ENCODE measurements at places on chromosomes 6 and 20.

DNA sequence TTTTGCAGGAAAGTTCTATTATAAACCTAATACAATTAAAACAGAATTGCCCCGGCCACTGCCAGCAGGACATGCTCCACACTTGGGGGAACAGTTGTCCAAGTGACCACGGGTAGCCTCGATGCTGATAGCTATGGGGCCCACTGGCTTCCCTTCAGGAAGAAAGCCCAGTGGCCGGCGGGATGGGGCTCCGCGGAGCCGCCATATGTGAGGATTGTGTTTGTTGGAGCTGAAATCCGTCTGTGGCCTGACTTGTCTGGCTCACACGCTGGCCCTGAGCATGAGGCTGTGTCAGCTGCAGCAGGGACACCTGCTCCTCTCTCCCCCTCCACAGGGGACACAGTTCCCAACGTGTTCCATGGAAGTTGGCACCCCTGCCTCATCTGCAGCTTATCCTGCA, 46.6 kb downstream of the ZNF831 start:
- no peak for DNase-seq

GRCh38 chr6:64227863-64228262, 592.3 kb downstream of the PHF3 start:
- DNase-seq, result no peak

DNA sequence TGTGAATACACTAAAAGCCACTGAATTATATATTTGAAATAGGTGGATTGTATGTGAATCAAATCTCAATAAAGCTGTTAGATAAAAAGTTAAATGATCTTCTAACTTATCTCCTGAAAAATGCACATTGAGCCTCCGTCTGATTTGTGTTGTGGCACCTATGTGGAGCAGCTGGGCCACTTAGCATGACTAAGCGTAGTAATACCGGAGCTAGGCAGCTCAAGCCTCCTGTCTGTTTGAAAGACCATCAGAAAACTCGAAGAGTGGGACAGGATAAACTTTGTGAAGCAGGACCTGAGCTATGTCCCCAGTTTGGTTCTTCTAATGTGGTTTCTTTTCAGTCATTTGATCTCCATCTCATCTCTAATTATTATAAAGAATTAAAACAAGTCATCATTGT, 11.0 kb upstream of the NOL7 start:
- no peak for DNase-seq

GRCh38 chr6:123526128-123526527, 110.6 kb downstream of the TRDN start:
- DNase-seq, result no peak

- no peak for DNase-seq
Observed at GRCh38 chr6:134502614-134503549, 185.0 kb upstream of the SGK1 start.

DNA sequence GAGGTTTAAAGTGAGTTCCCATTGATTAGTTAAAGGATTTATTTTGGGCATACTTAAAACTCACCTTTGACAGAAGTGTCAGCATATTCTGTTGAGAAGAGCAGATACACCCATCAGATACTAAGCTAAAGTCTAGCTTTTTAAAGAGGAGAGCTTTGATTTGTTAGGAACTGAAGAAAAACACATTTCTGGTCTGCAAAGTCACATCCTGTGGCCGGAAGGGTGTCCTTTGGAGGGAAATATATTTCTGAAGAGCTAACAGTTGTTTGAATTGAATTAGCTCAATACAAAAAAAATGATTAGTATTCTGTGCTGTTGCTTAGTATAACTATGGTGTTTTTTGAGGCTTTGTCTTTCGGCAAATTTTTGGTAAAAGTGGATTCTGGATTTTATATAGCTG, 302.7 kb downstream of the RFPL4B start:
- DNase-seq, result no peak

DNA sequence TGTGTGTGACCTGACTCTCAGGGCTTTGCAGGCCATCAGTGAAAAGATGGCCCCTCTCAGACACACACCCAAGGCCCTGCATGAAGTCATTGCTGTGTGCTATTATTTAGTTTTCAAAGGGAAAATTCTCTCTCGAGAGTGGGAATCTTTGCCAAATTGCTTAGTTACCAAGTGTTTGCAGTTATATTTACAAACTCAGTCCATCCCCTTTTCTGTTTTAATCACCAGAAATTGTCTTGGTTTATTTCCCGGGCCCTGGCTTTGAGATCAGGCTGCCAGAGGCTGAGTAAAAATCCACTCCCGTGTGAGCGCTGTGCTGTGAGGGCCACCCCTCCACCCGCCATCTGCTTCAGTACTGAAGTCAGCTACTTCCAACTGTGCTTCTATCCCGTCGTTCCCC, 163.1 kb downstream of the SOD2 start:
- DNase-seq, result no peak

DNA sequence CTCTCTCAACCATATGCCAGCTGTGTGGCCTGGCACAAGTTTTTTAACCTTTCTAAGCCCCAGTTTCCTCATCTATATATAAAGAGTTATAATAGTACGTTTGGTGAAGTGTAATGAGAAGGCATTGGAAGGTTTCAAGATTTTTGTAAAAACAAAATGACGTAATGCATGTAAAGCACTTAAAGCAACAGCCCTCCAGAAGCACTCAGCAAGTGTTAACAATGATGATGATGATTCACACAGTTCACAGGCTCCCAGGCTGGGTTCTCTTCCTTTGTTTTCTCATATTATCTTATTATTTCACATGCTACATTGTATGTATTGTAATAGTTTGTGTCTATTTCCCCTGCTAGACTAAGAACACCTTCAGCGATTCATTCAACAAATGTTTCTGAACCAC, 6.2 kb downstream of the CEP250 start:
- no peak for DNase-seq

- no peak for DNase-seq
Observed at GRCh38 chr20:38842026-38842425, 36.5 kb downstream of the PPP1R16B start.

DNA sequence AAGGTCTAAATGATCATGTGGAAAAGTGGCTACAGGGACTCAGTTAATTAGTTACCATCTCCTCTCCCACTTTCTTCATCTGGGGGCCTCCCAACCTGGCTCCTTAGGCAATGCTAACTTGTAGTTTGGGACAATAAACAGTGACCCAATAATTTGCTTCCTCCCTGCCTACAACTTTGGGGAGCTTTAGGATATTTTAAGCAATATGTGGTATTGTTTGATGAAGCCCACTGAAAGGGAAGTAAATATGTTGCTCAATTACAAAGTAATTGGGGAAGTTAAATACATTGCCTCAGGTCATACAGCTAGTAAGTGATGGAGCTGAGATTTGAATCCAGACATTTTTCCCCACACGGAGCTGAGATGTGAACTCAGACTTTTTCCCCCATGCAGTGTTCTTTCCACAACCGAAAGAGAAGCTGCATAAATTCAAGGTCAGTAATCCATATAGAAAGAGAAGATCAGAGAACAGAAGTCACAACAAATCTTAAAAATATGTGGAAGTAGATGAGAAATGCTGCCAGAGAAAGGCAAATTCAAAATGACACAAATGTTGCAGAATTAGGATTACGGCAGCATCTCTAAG, 26.6 kb downstream of the ZHX3 start:
- DNase-seq, result no peak

DNA sequence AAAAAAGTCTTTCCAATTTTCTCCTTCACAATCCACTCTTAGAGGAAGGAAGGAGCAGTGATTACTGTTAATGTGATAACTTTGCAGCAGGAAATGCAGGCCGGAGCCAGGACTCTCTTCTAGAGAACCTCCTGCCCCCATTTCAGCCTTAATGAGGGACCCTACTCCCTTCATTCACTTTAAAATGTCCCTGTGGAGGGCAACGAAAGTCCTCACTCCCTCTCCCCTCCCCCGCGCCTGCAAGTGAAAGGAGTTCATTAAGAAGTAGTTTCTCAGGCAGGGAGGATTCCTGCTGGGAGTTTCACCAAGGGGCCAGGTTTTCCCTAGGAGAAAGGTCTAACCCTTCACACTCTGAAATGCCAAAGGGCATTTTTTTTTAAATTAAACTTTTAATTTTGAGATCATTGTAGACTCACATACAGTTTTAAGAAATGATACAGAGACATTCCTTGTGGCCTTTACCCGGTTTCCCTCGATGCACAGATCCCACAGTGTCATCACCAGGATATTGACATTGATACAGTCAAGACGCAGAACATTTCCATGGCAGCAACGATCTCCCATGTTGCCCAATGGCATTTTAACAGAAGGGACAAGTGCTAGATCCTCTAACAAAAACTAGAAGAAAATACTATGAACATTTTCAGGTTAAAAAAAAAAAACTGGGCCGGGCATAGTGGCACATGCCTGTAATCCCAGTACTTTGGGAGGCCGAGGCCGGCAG, 6.8 kb upstream of the COMMD7 start:
- DNase-seq, result no peak

DNA sequence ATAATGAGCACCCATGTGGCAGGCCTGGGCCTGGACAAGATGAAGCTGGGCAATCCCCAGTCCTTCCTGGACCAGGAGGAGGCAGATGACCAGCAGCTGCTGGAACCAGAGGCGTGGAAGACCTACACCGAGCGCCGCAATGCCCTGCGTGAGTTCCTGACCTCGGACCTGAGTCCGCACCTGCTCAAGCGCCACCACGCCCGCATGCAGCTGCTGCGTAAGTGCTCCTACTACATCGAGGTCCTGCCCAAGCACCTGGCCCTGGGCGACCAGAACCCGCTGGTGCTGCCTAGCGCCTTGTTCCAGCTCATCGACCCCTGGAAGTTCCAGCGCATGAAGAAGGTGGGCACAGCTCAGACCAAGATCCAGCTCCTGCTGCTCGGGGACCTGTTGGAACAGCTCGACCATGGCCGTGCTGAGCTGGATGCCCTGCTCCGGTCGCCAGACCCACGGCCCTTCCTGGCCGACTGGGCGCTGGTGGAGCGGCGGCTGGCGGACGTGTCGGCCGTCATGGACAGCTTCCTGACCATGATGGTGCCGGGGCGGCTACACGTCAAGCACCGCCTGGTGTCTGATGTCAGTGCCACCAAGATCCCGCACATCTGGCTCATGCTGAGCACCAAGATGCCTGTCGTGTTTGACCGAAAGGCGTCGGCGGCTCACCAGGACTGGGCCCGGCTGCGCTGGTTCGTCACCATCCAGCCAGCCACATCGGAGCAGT, 1.9 kb downstream of the FNDC11 start:
- DNase-seq, result no peak

DNA sequence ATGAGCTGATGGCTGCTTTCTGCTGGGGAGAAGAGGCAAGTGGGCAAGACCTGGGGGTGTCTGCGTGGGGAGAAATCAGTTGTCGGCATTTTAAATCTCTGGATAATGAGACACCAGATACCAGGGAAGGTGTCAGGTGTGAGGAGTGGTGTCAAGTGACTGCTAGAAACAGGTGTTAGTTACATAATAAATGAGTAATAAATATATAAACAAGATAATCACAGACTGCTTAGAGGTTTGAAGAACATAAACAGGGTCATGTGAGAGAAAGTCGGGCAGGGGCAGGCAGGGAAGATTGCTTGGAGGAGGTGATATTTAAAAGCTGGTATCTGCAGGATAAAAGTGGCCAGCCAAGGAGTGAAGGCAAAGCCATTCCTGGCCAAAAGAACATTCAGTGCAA, 87.2 kb upstream of the RIN2 start:
- no peak for DNase-seq

DNA sequence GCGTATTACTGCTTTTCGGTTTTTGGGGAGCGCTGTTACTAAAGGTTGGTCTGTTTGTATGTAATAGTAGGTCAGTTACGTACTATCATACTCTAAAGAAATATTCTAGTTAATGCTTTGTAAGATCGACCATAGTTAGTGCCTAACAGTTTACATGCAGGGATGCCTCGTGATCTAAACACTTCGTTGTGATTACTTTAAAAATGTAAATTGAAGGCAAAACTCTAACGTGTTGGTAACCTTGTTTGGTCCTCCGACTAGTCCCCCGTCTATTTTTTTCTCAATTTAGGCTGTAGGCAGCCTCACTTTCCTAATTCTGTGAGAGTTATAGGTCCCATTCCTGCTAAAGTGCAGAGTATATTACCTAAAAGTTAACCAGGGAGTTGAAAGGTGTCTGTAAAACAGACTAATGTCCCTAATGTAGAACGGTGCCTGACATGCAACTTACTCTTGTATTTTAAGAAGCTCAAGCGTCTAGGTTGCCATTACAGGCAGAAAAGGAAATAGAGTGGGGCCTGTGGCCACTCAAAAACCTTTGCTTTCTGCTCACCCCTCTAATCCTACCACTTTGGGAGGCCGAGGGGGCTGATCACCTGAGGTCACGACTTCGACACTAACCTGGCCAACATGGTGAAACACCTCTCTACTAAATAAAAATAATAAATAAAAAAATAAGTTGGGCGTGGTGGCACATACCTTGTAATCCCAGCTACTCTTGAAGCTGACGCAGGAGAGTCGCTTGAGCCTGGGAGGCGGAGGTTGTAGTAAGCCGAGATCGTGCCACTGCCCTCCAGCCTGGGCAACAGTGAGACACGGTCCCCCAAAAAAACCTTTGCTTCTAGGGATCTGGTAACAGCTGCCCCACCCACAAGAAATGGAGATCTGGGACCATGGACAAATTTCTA, 37.8 kb downstream of the HFE start:
- DNase-seq, result no peak

DNA sequence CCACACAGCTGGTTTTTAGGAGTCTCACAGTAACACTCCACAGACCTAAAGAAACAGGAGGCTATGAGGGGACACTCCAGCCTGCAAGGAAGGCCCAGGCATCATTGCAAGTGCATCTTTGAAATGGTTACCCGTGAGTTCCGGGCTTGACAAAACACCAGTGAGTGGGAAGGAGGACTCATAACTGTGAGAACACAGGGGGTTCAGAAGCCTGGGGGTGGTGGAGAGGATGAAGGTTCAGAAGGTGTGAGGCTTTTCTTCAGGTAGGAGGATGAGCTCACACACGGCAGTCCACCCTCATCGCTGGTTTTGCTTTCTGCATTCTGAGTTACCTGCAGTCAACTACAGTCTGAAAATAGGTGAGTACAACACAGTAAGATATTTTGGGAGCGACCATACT, 39.9 kb downstream of the MAP7 start:
- DNase-seq, result no peak

GRCh38 chr6:155143029-155143577, 120.7 kb upstream of the CLDN20 start:
- no peak for DNase-seq

DNA sequence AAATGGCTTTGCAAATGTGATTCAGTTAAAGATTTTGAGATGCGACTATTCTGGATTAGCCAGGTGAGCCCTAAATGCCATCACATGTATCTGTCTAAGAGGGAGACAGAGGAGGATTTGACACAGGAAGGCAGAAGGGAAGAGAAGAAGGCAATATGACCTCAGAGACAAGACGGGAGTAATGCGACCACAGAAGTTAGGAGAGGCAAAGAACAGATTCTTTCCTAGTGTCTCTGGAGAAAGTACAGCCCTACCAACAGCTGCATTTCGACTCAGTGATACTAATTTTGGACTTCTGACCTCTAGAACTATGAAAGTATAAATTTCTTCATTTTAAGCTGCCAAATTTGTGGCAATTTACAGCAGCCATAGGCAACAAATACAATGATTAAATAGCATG, 24.2 kb upstream of the TPD52L1 start:
- DNase-seq, result no peak
